Activated CD4-positive, alpha-beta memory T cell treated with anti-CD3 and anti-CD28 coated beads for 36 hours (primary cell): ENCODE measurements at places on chromosomes 6 and 20. TPM values are rescaled to one million over a fixed set of nuclear protein-coding genes. Genes with fewer than 3 reads are reported as not detected.

DNA sequence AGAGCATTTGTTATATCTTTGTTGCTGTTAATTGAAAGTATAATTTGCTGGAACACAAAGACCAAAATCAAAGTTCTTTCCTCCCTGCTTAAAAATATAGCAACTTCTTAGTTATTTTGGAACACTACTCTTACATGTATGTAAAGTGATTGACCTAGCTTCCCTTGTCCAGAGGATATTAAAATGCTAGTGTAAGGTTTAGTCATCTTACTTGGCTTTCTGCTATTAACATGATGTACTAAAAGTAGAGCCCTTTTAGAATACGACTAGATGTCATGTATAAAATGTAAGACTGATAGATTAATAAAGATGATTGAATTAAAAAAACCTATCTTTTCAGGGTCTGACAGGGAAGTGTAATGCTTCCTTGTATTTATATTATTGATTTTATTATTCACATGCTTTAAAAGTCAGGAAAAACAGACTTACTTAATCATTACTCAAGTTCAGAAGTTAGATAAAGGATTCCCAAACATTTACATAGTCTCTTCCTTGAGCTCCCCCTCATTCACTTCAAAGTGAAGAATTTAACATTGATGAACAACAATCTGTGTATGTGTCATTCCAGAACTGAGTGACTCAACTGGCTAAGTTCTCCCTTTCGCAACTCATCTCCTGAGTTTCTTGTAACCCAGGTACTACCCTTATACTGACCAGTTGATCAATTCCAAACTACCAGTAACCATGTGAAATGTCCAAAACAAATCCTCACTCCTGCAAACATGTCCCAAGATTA, 50.9 kb downstream of the BTBD9 start:
- no peak for DNase-seq

DNA sequence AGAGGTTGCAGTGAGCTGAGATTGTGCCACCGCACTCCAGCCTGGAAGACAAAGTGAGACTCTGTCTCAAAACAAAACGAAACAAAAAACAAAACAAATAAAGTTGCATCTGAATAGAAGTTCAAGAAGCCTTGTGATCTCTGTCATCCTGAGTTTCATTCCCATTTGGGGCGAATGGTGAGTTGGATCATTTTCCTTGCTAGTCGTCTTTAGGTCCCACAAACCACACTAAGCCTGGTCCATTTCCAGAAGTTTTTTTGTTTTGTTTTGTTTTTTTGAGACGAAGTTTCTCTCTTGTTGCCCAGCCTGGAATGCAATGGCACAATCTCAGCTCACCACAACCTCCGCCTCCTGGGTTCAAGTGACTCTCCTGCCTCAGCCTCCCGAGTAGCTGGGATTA, 33.8 kb downstream of the ZNF217 start:
- no peak for DNase-seq

DNA sequence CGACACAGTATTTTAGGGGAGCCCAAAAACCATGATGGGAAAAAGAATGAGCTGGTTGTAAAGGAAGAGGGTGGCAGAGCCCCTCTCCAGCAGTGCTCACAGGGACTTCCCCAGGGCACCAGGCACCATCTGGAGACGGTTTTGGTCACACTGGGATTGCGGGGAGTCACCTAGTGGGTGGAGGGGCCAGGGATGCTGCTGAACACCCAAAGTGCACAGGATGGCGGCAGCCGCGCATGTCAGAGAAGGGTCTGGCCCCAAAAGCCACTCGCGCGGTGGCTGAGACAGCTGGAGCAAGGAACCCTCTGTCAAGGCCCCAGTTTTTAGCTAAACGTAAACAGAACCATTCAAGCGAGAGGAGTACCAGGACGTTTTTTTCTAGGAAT, 10.8 kb downstream of the CTSZ start:
- no peak for DNase-seq

- DNase-seq, result no peak
Measured at GRCh38 chr6:55902796-55903195, 27.4 kb upstream of the BMP5 start.

The BHLHE23 gene
- not detected for total RNA-seq

The CCDC28A gene
- 17.9 TPM for total RNA-seq

The SYCP2L gene
- total RNA-seq, result not detected
